HFFc6 (cell line): ENCODE measurements at places on chromosomes 12 and 14.

GRCh38 chr14:74979442-74980397 is 23.0 kb upstream of the EIF2B2 start:
- peak; percentile 46 for DNase-seq

GRCh38 chr12:79558924-79559469 is 131.8 kb downstream of the PAWR start:
- DNase-seq, result no peak

- DNase-seq, result no peak
Measured at GRCh38 chr12:131153956-131154355, 200.2 kb downstream of the ADGRD1 start.

GRCh38 chr12:64900540-64900939 is 76.1 kb downstream of the TBC1D30 start:
- peak; percentile 16 for DNase-seq
